ENCODE measurements at places on chromosomes 6 and 20.

DNA sequence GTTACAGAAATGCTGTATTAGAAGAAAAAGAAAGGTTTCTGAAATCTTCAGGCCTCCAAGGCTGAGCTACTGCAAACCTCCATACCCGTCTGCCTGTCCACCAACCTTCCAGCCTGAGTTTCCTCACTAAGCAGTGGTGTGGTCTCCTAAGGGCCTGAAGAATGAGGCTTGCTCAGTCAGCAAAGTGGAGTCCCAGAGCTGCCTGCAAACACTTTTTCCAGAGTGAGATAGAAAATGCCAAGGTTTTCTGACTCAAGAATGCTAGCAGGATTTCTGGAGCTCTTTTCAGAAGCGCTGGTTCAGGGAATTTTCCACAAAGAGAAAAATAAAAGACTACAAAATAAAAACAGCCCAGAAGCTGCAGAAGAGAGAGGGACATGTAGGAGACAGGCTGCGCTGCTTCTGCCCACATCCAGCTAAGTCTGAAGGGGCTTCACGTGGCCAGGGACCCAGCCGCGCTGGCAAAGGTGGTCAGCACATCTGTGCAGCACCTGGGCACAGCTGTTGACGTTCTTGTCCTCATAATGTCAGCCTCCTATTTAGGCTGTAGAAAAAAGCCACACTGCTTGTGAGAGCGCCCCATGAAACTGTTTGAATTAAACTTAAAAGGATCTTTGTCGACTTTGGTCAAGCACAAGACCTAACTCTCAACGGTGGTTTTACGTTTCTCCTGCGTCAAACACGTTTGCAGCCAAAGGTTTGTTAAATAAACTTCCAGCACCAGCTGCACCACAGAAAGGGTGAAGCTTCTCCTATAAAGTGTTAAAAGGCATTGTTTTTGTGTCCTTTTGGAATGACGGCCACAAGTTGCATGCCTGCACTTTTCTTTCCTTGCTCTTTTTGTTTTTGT, 209.0 kb downstream of the THBS2 start:
- DNase-seq = no peak

- no peak for DNase-seq
Measured at GRCh38 chr20:17976305-17976704, 7.5 kb downstream of the MGME1 start.

- no peak for DNase-seq
Measured at GRCh38 chr6:33607784-33608161, 13.3 kb upstream of the ITPR3 start.

- DNase-seq = no peak
Measured at GRCh38 chr6:39085129-39085797, 29.7 kb downstream of the SAYSD1 start.

- DNase-seq = no peak
Measured at GRCh38 chr6:152130441-152130840, 323.0 kb downstream of the ESR1 start.
